ENCODE measurements at places on chromosomes 16 and 17.

- DNase-seq, result no peak
Observed at GRCh38 chr16:48609652-48610029, 339 bp downstream of the N4BP1 start.

- DNase-seq, result no peak
Observed at GRCh38 chr17:70947636-70948565, 778.6 kb downstream of the KCNJ2 start.

DNA sequence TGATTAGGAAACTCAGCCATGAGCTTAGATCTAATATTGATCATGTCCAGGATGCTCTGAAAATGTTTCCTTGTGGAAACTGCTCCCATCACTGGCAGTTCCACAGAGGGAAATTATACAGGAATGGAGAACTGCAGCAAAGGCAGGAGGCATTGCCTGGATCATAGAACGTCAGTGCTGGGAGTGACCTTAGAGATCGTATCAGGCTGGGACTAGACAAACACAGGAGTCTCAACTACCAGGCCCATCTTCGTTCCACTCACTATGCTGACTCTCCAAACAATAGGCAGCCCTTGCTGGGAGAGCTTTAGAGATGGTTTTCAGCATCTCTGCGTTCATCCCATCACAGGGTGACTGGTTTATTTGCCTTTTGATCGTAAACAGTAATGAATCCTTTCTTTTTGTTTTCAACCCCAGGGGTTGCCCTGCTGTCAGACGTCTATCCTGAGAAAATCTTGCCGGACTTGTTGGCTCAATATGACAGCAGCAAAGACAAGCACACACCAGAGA, 130.3 kb downstream of the TANGO6 start:
- no peak for DNase-seq

DNA sequence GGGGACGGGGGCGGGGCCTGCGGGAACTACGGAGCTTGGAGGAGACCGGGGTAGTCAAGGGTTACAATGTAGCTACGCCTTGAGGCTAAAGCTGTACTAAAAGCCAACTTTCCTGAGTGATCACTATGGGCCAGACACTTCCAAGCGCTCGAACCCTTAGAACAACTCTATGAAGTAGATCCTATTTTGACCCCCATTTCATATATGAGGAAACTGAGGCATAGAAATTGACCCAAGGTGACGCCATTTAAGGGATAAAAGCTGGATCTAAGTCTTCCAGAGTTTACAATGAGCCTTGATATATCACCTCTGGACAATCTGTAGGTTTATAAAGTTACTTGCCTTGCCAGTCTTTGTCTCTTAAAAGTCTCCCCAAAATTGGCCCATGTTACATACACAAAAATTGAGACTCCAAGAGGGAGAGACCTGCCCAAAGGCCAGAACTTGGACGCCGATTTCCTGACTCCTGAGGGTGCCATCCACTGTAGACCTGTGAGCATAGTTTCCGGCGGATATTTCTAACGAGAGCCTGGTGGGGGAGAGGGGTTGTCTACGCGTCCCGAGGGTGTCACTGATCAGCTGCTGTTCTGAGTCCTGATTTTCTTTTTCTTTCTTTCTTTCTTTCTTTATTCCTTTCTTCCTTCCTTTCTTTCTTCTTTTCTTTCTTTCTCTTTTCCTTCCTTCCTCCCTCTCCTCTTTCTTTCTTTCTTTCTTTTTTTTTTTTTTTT, 555 bp upstream of the NCBP3 start:
- DNase-seq, result no peak

GRCh38 chr16:50378417-50378816, 9.6 kb upstream of the BRD7 start:
- DNase-seq, result no peak

- no peak for DNase-seq
Observed at GRCh38 chr17:29709866-29710519, 87.3 kb upstream of the CORO6 start.

- peak; percentile 19 for DNase-seq
Observed at GRCh38 chr17:1153795-1154546, 25.8 kb downstream of the ABR start.

DNA sequence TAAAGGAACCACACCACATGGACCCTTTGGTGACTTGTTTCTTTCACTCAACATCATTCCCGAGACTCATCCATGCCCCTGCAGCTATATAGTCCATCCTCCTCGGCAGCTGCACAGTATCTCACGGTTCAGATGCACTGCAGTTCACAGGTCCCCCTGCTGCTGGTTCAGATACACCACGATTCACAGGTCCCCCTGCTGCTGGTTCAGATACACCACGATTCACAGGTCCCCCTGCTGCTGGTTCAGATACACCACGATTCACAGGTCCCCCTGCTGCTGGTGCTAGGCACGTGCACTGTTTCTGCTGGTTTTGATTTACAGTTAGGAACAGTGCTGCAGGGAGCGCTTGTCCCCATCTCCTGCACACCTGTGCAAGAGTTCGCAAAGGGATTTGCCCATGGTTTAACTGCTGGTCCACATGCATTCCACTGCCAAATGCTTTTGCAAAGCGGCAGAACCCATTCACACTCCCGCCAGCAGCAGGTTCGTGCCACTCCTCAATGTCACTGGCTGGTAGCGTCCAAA, 3.8 kb downstream of the HSDL1 start:
- peak; percentile 78 for DNase-seq

DNA sequence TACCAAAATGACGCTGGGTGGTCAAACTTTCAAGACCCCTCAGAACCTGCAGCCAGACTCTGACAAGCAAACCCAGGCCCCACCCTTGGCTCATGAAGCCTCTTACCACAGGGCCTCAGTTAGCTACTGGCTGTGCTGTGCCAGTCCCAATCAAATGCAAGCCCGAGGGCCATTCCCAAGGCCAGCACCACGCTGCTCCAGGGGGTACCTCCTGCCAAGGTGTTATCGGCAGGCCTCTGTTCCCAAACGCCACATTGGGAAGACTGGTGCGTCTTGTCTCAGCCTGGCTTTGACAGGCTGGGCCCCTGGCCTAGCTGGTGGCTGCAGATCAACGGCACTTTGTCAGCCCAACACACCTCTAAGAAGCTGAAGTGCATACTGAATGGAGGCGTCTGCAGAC, 35.8 kb upstream of the NOG start:
- no peak for DNase-seq

GRCh38 chr16:88703486-88704309, 2.5 kb downstream of the RNF166 start:
- peak; percentile 88 for DNase-seq

DNA sequence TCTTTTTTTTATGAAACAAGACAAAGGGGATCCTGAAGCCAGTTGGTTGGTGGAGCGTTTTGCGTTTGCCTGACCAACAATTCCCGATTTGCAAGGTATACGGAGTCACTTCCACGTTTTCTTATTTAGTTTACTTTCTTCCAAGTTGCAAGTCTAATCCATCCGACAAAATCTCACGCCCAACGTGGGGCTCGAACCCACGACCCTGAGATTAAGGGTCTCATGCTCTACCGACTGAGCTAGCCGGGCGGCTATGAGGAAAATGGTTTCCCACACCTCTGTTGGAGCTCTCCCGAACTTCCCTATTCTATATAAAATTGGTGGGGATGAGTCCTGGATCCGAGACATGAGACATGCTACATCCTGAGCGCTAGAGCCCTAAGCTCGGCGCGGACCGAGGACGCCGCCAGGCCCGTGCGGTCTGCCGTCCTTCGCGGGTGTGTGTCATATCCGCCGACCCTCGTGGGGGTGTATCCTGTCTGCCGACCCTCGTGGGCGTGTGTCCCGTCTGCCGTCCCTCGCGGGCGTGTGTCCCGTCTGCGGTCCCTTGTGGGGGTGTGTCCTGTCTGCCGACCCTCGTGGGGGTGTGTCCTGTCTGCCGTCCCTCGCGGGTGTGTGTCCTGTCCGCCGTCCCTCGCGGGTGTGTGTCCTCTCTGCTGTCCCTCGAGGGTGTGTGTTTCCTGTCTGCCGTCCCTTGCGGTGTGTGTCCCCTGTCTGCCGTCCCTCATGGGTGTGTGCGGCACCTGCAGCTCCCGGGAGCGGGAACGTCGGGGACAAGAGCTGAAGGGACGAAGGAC, 22.6 kb downstream of the ZNF213 start:
- peak; percentile 79 for DNase-seq

GRCh38 chr16:49280841-49281371, 732 bp downstream of the CBLN1 start:
- DNase-seq, result no peak

- DNase-seq, result peak; percentile 40
Observed at GRCh38 chr17:72556944-72557826, 436.4 kb downstream of the SOX9 start.

DNA sequence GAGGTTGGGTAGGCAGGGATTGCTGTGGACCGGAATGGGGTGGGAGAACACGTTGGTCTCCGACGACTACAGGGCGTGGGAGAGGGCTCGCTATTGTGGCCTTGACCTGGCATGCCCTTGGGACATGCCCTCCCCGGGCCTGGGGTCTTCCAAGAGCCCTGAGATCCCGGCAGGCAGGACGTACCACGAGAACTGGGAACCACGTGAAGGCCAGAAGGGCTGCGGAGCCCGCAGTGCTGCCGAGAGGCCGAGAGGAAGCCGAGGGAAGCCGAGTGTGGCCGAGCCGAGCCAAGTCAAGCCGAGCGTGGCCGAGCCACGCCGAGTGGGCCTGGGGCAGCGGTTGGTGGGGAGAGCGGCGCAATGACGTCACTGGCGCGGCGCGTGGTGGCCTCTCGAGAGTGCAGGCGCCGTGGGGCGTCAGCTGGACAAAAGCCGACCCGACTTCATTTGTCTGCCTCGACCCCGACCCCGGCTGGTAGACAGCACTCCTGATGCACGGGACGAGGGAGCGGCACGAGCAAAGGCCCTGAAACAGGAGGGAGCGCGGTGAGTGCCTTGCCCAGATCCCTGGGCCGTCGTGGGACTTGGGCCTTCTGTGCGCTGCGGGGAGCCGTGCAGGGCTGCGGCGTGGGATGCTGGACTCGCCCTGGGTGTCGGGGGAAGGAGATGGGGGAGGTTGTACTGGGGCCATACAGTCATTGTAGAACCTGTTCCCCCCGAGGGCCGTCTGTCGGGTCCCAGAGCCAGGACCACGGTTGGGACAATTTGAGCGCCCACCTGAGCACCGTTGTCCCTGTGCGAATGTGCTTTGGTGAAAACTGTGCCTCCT, 6.6 kb downstream of the SOCS1 start:
- no peak for DNase-seq

DNA sequence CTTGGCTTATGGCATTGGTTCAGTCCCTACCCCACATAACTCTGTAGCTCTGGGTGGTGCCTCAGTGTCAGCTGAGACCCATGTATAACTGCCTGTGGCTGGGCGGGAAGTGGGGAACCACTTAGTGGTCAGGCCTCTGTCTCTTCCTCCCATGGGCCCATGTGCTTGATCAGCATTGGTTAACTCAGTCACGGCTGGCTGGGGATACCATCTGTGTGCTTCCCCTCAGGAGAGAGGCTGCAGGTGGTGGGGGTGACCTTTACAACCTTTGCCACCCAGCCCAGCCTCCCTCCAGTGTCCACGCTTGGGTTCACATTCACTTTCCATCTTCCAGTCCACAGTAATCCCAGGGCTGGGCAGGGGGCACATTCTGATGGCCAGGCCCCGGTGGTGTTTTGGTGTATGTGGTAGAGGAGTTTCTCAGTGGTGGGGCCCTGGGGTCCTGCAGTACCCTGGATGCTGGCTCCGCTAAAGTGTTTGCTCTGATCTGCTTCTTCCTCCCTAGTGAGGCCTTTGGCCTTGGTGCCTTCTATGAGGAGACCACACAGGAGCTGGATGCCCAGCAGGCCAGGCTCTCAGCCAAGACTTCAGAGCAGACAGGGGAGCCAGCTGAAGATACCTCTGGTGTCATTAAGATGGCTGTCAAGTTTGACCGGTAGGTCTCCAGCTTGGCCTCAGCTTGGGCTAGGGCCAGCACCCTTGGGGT, 10.2 kb upstream of the NFATC3 start:
- DNase-seq, result peak; percentile 98

GRCh38 chr16:57962756-57963155, 8.2 kb downstream of the CNGB1 start:
- DNase-seq, result no peak

- DNase-seq, result no peak
Observed at GRCh38 chr17:9313346-9313745, 262.3 kb downstream of the STX8 start.

GRCh38 chr16:81478876-81479511, 34.4 kb downstream of the CMIP start:
- no peak for DNase-seq

DNA sequence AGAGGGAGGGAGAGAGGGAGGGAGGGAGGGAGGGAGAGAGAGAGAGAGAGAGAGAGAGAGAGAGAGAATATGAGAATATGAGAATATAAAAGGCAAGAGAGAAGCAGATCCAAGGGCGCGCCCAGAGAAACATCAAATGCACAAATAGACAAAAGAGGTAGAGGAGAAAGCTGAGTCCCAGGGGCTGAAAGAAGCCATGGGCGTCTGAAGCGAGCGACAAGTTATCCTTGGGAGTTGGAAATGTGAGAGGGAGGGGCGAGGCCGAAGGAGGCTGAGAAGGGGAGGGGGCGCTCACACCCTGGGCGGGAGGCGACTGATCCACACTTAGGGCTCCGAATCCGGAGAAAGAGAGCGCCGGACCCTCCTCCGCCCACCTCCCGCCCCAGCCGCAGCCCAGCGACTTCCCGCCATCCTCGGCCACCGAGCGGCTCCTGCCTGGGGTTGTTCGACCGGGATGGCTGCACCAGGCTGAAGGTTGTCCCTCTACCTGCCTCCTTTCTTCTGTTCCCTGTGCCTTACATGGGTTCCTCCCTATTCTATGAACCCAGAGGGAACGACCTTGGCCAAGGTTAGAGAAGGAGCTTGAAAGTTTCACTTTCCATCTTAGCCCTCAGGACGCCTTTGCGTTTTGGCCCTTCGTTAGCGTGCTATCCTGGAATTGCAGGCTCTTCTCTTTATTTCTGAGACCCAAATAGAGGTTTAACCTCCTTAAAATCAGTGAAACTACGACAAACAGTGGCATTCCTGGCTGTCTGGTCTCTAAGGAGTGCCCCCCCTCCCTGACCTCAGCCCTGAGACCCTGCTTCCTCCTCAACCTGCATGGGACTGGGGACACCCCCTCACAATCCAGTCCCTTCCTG, 21.2 kb upstream of the HOXB9 start:
- DNase-seq, result no peak

- DNase-seq, result no peak
Observed at GRCh38 chr16:79298894-79299799, 301.4 kb downstream of the MAF start.

DNA sequence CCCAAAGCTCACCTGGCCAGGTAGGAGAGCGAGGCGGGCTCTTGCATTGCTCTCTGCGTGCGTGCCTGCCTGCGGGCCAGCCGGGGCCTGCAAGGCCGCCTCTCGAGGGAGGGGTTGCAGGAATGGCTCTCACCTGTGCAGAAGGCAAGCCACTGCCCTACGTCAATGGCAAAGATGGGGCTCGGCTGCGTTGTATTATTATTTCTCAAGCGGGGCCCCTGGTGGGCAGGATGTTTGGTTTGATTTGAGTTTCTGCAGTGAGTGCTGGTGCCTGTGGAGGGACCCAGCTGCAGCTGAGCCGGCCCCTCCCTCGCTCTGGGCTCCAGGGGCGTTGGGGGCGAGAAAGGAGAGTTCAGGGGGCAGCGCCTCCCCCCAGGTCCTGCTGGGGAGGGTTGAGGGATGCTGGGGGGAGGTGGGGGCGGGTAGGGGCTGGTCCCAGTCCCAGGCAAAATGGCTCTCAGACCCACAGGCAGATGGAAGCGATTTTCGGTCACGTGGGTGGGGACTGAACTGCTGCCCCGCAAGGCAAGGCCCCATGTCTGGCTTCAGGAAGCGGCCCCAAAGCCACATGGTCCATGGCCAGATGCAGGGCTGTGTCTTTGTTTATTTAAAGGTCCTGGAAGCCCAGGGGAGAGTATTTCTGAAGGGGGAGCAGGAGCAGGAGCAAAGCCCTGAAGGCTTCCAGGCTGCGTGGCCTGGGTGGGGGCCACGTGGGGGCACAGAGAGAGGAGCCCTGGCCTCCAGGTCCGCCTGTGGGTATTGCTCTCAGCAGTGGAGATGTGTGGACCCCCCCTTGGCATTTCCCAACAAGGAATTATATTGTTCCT, 338.8 kb downstream of the SEC14L1 start:
- no peak for DNase-seq
